Amniotic stem cell (primary cell): ENCODE measurements at places on chromosomes 3 and 15.

DNA sequence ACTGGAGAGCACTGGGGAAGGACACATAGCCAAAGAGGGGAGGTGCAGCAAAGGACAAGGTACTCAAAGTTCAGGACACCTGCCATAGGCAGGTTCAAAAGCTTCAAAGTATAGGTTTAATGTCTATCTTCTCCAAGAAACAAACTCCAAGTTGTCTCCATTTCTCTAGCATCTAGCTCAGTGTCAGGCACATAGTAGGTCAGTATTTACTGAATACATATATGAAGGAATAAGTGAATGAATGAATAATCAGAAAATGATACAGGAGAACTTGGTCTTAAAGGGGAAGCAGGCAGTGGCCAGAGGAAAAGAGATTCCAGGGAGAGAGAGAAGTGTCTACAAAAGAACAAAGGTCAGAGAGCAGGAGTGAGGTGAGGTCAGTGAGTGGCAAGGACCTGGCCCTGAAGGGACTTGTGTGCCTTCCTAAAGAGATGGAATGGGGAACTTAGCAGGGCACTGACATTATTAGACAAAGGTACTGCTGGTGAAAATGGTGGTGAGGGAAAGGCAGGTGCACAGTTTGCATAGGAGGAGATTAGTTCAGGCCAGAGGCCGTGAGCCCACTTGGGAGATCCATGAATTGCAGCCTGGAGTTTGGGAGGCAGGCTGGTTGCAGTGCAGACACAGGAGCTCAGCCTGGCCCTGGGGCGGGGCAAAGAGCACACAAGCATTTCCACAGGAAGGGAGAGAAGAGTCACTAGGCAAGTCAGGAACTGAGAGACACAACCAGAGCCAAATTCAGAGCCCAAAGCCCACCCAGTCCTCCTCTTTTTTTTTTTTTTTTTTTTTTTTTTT is 21.4 kb downstream of the TBC1D2B start:
- no peak for DNase-seq

DNA sequence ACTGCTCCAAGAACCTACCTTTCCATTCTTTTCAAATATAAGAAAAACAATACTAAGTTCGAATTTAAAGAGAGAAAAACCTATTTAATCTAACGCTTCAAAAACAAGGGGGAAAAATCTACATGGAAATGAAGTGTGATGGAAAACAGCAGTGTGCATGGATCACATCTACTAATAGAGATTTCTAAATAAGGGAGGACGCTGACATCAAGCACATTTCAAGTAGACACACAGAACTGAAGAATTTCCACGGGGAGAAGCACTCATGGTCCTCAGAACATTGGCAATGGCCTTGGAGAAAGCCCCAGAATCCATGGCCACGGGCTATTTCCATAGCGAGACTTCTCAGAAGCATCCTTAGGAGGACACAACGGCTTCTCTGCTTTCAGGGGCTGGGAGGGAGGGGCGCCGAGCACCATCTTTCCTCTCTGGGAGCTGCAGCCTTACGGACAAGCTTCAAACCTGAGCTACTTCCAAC is 1.0 kb downstream of the TASOR start:
- DNase-seq: no peak

- DNase-seq: no peak
Measured at GRCh38 chr3:61768284-61769037, 207.1 kb downstream of the PTPRG start.

- no peak for DNase-seq
Measured at GRCh38 chr15:54707805-54708752, 488.7 kb downstream of the RSL24D1 start.

GRCh38 chr3:124800511-124801258 is 70.4 kb downstream of the UMPS start:
- DNase-seq: no peak

- DNase-seq: no peak
Measured at GRCh38 chr15:34357653-34358052, 9.3 kb downstream of the LPCAT4 start.

DNA sequence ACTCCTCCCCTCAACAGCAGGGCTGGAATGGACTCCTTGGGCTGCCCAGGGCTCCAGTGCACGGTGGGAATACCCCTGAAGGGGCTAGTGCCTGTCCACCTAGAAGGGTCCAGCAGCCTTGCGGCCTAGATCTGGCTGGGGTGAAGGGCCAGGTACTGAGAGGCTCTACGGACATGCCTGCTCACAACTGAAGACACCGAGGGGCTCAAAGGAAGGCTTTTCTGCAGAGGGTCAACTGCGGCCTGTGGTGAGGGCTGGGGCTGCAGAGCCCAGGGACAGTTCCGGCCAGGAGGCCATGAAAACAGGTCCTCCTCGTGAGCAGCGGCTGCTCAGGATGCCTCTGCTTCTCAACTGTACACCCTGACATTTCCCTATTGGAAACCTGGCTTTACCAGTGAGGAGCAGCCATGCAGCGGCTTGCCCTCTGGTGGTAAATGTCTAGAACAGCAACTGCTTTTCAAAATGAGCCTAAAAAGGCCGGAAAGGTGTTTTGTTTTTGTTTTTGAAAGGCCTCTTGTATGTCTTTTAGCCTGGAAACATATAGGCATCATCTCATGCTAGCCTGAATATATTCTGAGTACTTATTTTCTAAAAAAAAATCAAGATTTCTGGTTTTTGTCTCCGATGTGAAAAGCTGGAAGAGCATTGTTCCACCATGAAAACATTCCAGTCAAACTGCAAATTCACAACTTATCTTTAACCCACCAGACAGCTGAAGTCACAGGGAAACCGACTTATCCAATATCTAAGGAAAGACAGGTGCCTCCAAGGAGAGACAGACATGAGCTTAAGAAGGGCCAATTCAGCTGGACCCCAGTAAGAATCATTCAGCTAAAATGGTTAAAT is 163.4 kb downstream of the KLF13 start:
- peak; percentile 44 for DNase-seq

- no peak for DNase-seq
Measured at GRCh38 chr3:132984181-132984580, 54.0 kb upstream of the TMEM108 start.

DNA sequence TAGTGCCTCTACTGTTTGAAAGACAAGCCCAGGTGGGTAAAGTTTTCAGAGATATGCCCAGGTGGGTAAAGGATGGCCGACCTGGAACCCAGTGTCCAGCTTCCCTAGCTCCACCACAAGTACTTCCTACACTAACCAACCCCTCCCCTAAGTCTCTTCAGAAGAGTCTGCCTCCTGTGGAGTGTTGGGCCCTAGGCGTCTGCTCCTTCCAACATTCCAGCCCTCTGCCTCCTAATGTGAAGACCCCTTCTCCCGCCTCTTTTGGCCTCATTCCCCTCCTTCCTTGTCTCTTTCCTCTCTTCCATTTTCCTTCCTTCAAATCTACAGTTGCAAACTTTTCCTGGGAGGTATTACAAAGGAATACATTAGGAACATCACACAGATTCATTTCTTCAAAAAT is 38.6 kb downstream of the CNTN3 start:
- no peak for DNase-seq

- no peak for DNase-seq
Measured at GRCh38 chr15:89335298-89336041, 846 bp upstream of the POLG start.

DNA sequence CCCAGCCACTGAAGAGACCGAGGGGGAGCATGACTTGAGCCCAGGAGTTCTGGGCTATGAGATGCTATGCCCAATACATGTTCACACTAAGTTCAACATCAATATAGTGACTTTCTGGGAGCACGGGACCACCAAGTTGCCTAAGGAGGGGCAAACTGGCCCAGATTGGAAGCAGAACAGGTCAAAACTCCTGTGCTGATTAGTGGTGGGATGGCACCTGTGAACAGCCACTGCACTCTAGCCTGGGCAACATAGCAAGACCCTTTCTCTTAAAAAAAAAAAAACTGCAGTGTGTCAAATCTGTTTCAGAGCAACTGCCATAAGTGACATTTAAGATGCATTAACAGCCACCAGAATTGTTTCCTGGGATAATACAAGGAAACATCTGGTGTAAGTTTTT is 9.8 kb downstream of the HES1 start:
- DNase-seq: no peak

DNA sequence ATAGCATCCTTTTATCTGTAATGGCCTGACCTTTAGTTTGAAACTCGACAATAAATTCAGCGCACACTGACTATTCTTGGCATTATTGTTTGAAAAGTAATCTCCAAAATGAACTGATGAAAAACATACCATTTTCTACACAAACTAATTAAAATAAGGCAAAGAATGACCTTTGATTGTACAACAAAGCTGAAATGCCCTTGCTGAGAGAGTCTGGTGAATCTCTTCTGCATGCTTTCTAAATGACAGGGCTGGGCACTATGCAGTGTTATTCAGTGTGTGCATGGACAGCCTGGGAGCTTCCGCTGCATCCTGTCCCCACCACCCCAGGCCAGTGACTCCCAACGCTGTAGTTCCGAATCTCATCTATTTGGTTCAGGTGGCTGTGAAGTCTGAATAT is 530.8 kb downstream of the FOXP1 start:
- no peak for DNase-seq

- DNase-seq: no peak
Measured at GRCh38 chr3:13069495-13069894, 3.7 kb downstream of the IQSEC1 start.

DNA sequence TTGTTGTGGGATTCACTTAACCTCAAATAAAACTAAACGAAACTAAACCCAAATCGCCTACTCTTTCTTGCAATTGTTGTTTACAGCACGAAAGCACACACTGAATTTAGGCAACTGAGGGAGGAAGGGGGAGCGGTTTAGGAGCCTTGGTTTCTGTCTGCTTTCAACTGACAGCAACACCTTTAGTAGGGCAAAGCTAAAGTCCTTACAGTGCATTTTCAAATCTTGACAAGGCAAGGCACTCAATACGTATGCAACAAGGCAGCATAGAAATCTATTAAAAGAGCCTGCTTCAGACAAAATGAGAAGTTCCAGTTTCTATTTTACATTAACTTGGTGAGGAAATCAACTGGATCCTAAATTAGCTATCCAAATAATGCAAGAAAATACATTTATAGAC is 174.6 kb downstream of the CHST2 start:
- DNase-seq: no peak

GRCh38 chr3:56219894-56220805 is 248.1 kb downstream of the ERC2 start:
- no peak for DNase-seq

- DNase-seq: no peak
Measured at GRCh38 chr15:98967096-98967495, 40.5 kb downstream of the PGPEP1L start.

DNA sequence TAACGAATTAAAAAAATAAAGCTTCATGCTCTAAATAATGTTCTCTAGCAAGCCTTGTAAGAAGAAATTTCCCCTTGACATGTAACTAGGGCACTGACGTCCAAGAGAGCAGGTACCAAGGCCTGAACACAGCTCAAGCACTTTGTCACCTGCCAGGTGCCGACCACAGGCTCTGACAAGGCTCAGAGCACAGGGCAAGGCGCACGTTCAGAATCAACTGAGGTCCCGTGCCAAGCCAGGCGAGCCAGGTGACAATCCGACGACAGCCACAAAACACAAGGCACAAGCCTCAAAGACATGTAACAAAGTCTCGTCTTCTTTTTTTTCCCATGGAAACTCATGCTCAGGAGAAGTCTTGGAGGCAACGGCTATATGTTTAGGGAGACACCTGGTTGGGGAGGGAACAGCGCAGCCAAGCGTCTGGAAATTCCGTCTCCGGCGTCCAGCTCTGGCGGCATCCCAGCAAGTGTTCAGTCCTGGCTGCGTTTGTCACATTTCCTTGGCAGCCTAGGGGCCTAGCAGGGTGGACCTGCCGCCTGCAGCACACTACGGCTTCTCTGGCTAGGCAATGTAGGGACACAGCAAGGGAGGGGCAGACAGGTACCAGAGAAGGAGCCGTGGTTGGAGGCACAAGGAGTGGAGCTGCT is 76.7 kb downstream of the ADAMTS17 start:
- no peak for DNase-seq

- no peak for DNase-seq
Measured at GRCh38 chr3:54374214-54374852, 252.0 kb downstream of the CACNA2D3 start.

DNA sequence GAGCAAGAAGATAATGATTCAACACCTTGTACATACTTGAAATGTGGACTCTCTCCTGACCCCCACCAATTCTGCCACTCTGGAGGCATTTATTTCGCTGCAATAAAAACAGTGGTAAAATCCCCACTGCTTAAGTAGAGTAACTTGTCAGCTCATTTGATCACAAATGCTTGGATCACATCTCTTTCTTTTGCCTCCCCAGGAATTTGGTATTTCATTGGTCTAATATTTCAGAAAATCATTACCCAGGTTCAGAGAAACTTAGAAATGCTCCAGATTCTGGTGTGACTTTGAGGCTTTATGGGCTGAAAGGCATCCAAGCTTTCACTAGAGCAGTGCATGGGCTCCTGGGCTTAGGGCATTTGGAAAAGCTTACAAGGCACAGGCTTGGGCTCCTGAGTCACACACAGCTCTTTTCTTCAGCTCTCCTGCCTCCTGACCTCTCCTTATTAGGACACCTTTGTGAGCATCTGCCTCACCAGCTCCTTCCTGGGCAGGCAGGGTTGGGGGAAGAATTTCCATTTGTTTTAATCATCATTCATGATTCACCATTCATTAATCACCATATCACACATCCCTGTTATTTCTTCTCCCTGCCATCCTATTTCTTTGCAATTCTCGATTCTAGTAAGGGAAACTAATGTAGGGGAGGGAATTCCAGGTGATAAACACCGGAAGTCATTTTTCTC is 22.5 kb downstream of the CDCP1 start:
- peak; percentile 51 for DNase-seq
